ENCODE measurements at places on chromosomes 1 and 21. TPM values are rescaled to one million over a fixed set of nuclear protein-coding genes. Genes with fewer than 3 reads are reported as not detected.

- H3K36me3 ChIP-seq = no peaks in the 10 kb centered on the region
- DNase-seq = no peak
- H3K4me3 ChIP-seq = no peak overlapping the region
- no peak overlapping the region for H3K27ac ChIP-seq
- no peaks in the 10 kb centered on the region for H3K4me1 ChIP-seq
- peaks cover 7% of the 10 kb centered on the region for H3K27me3 ChIP-seq
Observed at GRCh38 chr1:62926681-62927252, 142.8 kb downstream of the ATG4C start.

- H3K27ac ChIP-seq = no peak overlapping the region
- no peaks in the 10 kb centered on the region for H3K4me1 ChIP-seq
- H3K4me3 ChIP-seq = no peak overlapping the region
- H3K27me3 ChIP-seq = peaks cover 13% of the 10 kb centered on the region
- DNase-seq = no peak
Observed at GRCh38 chr1:63705078-63705477, 68.7 kb upstream of the ROR1 start.

- no peak overlapping the region for H3K27ac ChIP-seq
- no peaks in the 10 kb centered on the region for H3K36me3 ChIP-seq
- H3K27me3 ChIP-seq = peaks cover 19% of the 10 kb centered on the region
- no peak overlapping the region for H3K4me3 ChIP-seq
Observed at GRCh38 chr1:7252411-7253117, 467.3 kb downstream of the CAMTA1 start.

DNA sequence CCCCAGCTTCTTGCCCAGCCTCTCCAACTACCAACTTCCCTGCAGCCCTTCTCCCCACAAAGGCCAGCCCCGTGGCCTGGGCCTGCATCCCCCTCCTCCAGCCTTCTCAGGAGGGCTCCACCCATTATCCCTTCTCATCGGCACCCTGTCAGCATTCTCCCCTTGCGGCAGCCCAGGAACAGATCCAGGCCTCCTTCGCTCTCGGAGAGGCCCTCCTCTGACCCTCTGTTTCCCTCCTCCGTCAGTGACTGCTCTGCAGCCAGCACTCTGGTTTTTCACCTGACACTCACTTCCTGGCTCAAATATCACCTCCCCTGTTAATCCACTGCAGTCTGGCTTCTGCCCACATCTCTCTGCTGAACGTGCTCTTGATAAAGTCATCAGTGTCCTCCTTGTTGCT, 17.5 kb downstream of the ADGRB2 start:
- no peak for DNase-seq
- H3K4me1 ChIP-seq = peaks cover 28% of the 10 kb centered on the region
- no peak overlapping the region for H3K27ac ChIP-seq
- H3K4me3 ChIP-seq = no peak overlapping the region

DNA sequence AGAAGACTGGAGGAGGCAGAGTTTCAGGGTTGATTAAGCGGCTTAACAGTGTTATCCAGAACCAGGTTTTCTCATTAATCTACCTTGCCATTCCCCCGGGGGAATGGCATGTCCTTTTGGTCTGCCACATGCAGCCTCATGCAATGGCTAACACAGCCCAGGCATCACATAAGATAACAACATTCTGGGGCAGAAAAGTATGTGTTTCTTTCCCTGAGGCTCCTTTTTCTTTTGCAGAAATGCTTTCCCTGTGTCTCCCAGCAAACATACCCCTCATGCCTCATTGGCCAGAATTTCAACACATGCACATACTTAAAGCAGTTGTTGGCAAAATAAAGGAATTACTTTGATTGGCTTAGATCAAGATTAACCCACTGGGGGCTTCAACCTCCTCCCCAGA, 98.6 kb downstream of the OMA1 start:
- no peaks in the 10 kb centered on the region for H3K36me3 ChIP-seq
- no peak overlapping the region for H3K27ac ChIP-seq
- H3K27me3 ChIP-seq = peaks cover 13% of the 10 kb centered on the region
- H3K4me3 ChIP-seq = no peak overlapping the region
- H3K4me1 ChIP-seq = no peaks in the 10 kb centered on the region

DNA sequence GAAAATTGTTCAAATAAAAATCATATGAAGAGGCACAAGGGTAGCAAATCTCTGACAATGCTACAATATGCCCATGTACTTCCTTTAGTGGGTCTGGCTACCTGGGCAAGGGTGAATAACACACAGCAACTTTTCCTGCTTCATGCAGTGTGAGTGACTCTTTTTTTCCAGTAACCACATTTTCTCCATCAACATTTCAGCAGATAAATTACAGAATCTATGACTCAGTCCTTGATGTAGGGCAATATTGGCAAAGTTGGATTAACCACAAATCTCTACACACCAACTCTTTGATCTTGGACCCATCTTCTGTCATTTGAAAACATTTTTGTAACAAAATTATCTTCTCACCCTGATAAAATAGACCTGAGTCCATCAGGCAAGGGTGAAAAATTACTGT, 31.7 kb downstream of the ERICH3 start:
- no peaks in the 10 kb centered on the region for H3K36me3 ChIP-seq
- no peak overlapping the region for H3K27ac ChIP-seq
- H3K4me1 ChIP-seq = no peaks in the 10 kb centered on the region
- no peak for DNase-seq

GRCh38 chr1:217542837-217543236, 88.1 kb downstream of the GPATCH2 start:
- peaks cover 10% of the 10 kb centered on the region for H3K36me3 ChIP-seq
- H3K4me1 ChIP-seq = no peaks in the 10 kb centered on the region
- H3K27me3 ChIP-seq = no peaks in the 10 kb centered on the region
- H3K4me3 ChIP-seq = no peak overlapping the region
- no peak overlapping the region for H3K27ac ChIP-seq

- peaks cover 38% of the 10 kb centered on the region for H3K27me3 ChIP-seq
- H3K36me3 ChIP-seq = no peaks in the 10 kb centered on the region
- H3K4me3 ChIP-seq = no peak overlapping the region
- no peaks in the 10 kb centered on the region for H3K4me1 ChIP-seq
- H3K27ac ChIP-seq = no peak overlapping the region
Observed at GRCh38 chr1:202702088-202702487, 8.2 kb downstream of the SYT2 start.

- peaks cover 33% of the 10 kb centered on the region for H3K36me3 ChIP-seq
- peaks cover 81% of the 10 kb centered on the region for H3K4me1 ChIP-seq
- H3K27me3 ChIP-seq = no peaks in the 10 kb centered on the region
Observed at GRCh38 chr1:88982055-88982454, 10.4 kb downstream of the KYAT3 start.

DNA sequence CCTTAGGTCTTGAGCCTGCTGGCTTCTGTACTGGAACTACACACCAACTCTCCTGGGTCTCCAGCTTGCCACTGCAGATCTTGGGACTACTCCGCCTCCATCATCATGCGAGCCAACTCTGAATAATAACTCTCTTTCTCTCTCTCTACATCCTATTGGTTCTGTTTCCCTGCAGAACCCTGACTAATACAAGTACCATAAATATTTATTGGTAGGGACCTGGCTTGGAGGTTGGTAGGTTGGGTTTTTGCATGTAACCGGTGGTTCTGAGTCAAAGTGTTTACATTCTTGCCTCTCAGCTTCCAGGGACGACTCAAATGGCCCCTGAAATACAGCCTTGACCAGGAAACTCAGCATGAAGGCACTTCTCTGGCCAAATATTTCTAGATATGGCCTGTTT, 110.4 kb downstream of the KCND3 start:
- H3K27ac ChIP-seq = no peak overlapping the region
- no peak overlapping the region for H3K4me3 ChIP-seq
- peaks cover 49% of the 10 kb centered on the region for H3K27me3 ChIP-seq

- no peak for DNase-seq
- no peaks in the 10 kb centered on the region for H3K36me3 ChIP-seq
- H3K4me1 ChIP-seq = no peaks in the 10 kb centered on the region
Observed at GRCh38 chr1:167185974-167186657, 34.6 kb upstream of the POU2F1 start.

DNA sequence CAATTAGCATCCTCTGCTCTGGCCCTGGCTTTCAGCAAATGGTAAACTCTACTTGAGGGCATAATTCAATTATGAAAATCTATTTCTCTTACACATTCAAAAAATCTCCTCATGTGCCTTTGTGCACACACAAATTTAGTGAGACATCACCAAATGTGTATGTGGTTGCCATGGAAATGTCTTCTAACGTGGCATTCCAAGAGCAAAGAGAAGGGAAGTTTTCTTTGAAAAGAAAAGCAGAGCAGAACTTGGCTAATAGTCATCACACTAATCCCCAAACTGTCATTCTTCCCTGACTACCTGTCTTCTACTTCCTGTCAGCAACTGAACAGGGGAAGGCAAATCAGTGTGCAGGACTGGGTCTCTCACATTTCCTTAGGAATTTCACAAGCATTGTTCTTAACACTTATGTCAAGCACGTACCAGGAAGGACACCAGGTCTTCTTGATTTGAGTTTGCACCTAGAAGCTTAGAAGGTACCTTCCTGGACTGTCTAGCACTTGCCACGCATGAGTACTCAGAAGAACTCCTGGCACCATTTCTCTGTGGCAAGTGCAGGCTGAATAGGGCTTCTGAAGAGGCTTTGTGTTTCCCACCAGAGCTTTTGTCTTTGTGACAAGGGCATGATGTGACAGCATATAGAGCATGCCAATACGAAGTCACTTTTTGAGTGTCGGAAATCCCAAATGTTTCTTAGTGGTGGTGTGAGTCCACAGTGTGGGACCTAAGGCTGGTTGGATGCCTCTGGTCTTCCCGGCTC, 32.3 kb downstream of the MAN1C1 start:
- H3K27ac ChIP-seq = no peak overlapping the region
- peaks cover 15% of the 10 kb centered on the region for H3K27me3 ChIP-seq
- H3K4me3 ChIP-seq = no peak overlapping the region
- no peak for DNase-seq

- no peak for DNase-seq
- H3K4me1 ChIP-seq = no peaks in the 10 kb centered on the region
- H3K36me3 ChIP-seq = no peaks in the 10 kb centered on the region
- H3K4me3 ChIP-seq = no peak overlapping the region
Observed at GRCh38 chr1:92707292-92707691, 77.6 kb downstream of the EVI5 start.

DNA sequence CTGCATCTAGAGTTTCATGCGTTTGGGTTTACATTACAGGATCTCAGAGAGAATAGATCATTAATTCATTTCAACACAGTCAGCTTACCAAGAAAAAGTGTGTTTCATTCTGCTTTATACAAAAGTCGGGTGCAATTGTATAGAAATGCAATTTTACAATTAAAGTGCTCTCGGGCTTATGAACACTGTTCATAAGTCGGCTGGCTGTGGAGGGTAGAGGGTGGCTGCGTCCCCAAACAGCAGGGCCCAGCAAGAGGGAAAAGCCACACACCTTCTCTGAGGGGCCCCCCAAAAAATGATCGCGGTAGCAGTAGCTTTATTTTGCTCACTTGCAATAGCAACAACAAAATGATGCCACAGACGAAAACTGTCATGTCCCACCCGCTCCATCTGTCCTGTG, 13.8 kb upstream of the ZBTB18 start:
- H3K27me3 ChIP-seq = peaks cover 3% of the 10 kb centered on the region
- no peak overlapping the region for H3K4me3 ChIP-seq
- no peaks in the 10 kb centered on the region for H3K36me3 ChIP-seq

Gene NTNG1
- not detected for total RNA-seq

Gene DOCK7
- 7.6 TPM for total RNA-seq

Gene SPAG17
- total RNA-seq = not detected

Gene SLC22A15
- 1.5 TPM for total RNA-seq

Gene GSTM1
- 37.2 TPM for total RNA-seq

Gene HSD3B1
- not detected for total RNA-seq

Gene MAN1C1
- 9.4 TPM for total RNA-seq

Gene UBXN10
- total RNA-seq = 0.91 TPM

Gene IL12RB2
- total RNA-seq = 128 TPM

Gene OR10Z1
- not detected for total RNA-seq
